ENCODE measurements at places on chromosomes 2 and 18.

DNA sequence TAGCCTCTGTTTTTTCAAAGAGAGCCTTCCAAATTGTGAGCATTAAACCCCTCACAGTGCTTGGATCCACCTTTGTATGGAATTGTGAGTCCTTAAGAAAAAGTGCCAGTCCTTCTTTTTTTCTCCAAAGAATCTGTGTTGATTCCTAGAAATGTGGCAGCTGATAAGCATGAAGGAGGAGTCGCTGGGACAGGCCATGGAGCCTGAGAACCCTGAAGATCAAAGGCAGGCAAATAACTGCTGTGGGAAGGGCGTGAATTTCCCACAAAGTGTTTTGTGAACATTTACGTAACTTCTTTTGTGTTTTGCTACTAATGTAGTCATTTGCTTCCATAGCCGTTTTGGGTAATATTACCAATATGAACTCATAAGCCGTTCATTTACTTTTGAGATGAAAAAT, 27.7 kb upstream of the CHMP1B start:
- DNase-seq = no peak

DNA sequence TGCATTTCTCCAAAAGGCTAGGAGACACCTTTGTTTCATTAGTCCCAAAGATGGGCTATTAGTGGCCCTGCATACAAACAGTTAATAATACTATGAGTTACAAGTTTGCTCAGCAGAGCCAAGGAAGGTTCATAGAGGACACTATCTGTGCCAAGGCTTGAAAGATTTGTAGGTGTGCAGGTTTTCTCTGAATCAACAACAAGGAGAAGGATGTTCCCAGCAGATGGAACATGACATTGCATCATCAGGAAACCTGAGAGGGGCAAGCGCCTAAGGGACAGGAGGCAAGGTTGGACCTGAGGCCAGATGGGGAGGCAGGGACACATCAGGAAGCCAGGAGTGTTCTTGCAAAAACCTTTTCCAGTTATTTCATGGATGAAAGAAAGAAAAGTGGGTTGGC, 35.4 kb upstream of the STK17B start:
- DNase-seq = no peak

GRCh38 chr2:11026286-11026921, 114.7 kb downstream of the KCNF1 start:
- DNase-seq = no peak

DNA sequence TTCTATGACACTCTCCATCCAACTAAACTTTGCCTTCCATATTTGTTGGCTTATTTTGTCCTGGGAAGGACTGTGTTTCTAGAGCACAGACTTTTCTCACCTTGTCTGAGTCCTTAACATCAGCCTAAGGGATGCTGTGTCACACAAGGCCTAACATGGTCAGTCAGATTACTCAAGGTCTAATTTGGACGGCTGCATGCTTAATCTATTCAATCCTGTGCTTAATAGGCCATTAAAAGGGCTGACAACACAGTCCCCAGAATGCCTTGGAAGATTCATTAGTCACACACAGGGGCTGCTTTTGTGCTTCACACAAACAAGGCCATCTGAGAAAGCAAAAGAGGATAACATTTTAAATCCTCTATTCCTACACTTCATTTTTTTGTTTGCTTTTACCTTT, 84.0 kb downstream of the DYNAP start:
- DNase-seq = no peak

GRCh38 chr2:6956566-6956965, 39.4 kb downstream of the RNF144A start:
- DNase-seq = no peak

GRCh38 chr2:238915596-238915995, 67.7 kb downstream of the TWIST2 start:
- DNase-seq = no peak

DNA sequence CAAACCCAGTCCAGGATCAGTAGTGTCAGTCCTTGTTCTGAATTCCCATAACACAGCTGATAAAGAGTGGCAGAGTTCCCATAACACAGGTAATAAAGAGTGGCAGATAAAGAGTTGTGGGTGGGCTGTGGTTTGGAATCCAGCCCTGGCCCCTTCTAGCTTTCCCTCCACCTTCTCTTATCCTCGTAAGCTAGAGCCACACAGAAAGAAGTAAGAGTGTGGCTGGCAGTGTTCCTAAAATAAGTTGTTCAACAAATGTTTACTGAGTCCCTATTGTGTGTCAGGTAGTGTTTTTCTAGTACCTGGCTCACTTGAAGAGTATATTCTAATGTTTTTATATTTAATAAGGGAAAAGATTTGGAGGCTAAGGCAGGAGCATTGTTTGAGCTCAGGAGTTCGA, 65.0 kb upstream of the BCL2L11 start:
- no peak for DNase-seq

- DNase-seq = no peak
Measured at GRCh38 chr2:5021136-5021535, 671.0 kb upstream of the SOX11 start.

DNA sequence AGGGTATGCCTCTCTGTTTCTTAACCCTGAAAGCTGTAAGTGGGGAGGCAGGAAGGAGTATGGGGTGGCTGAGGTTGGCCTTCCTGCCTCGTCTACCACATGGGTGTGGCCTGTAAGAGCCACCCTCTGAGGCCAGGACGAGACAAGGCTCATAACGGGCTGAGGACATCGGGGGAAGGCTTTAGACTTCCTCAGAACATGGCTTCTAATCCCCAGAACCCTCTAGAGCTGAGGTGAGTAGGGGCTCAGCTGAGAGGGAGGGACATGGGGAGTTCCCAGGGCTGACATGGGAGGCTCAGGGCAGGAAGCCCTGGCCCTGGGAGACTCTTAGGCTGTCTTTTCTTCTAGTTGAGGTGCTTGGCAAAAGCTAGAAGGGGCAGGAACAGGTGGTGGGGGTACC, 36.7 kb downstream of the EMX1 start:
- DNase-seq = no peak

DNA sequence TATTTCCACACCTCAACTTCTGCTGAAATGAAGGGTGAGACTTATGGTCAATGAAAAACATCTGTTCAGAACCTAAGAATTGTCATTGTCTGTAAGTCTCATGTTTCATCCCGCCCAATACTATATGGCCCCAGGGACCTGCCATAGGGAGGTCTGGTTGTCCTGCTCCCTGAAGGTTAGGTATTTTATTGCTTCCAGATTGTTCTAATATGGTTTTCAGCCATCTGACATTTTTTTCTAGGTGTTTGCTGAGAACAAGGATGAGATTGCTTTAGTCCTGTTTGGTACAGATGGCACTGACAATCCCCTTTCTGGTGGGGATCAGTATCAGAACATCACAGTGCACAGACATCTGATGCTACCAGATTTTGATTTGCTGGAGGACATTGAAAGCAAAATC, 7.3 kb downstream of the XRCC5 start:
- no peak for DNase-seq

DNA sequence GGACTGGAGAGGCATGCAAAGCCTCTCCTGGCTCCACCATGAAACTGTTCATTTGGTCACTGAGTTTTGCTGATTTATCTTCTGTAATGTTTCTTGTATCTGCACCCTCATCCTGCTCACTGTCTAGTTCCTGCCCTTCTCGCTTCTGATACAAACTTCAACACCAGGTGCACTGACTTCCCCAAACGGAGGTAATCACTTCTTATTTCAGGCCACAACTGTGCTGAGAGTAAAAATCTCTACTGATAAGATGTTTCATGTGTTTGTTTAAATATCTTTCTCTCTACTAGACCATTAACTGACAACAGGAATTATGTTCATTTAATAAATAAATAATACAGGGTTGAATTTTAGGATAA, 10.9 kb upstream of the NT5C1B start:
- no peak for DNase-seq

DNA sequence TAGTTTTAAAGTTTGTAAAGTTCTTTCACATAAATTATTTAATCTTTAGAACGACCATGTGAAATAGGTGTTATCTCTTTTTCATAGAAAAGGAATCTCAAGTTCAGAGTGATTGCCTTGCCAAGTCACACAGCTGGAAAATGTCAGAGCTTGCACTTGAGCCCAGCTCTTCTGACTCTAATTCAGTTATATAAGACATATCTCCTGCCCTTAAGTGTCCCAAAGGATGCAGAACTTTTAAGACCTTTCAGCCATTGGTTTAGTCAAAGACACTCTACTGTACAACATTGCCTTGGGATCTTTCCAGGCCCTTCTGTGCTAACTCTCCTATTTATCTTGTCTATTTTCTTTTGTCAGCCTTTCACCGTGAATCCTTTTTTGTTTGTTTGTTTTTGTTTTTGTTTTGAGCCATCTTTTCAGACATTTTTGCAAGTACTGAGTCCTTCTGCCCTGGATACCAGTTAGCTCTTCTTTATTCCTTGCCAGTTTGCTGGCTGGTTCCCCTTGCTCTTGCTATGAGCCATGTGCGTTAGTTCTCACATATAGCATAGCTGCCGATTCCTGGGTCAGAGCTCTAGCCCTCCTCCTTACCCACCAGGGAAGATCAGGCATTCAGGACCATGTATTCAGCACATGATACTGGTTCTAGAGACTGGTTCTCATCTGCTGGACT, 160.0 kb upstream of the MYO3B start:
- DNase-seq = no peak

- DNase-seq = no peak
Measured at GRCh38 chr2:208172125-208172524, 8.7 kb upstream of the CRYGA start.

DNA sequence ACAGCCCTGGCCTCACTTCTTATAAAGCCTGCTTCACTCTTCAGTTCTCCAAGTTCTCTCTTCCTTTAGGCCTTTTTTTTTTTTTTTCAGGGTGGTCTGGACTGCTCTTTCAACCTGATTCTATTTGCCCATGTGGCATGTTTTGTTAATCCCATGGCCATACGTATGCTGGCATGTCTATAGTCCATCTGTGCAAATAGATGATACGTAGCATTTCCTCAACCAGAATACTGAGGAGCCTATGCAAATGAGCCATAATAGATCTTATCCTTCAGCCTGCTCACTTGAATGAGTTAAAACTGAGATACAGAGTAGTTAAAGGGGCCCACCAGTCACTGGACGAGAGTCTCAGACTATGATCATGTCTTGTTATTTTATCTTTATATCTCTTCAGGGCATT, 265.2 kb upstream of the CXCR4 start:
- no peak for DNase-seq

DNA sequence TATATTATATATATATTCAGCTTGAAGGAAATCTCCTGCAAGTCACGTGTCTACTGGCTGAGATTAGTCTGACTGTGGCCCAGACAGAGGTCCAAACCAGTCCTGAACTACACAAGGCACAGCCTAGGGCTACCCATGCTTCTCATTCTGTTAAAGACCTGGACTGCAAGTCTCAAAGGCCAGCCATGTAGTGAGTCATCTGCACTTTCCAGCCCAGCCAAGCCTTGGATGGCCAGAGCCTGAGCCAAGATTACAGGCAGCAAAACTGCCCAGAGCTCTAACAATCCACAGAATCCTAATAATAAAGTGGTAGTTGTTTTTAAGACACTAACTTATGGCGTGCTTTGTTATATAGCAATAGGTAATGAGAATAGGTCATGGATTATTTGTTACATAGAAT, 259.6 kb downstream of the SS18 start:
- no peak for DNase-seq

- DNase-seq = peak; percentile 69
Measured at GRCh38 chr2:234444893-234445292, 52.0 kb downstream of the ARL4C start.

DNA sequence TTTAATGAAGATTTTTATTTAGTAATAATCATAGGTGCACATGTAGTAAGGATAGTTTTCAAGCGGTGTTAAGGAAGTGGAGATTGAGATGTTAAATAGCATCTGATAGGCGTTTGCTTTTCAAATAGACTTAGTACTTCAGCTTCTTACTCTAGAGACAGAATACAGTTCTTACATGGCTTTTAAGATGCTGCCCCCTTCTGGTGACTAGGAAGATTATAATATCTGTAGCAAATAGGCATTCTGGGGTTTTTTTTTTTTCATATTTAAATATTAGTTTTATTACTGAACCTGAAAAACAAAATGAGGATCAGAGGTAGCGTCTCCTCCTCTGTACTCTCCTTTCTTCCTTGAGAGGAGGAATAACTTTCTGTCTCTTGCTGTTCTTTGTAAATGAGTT, 100.2 kb downstream of the AGAP1 start:
- no peak for DNase-seq

DNA sequence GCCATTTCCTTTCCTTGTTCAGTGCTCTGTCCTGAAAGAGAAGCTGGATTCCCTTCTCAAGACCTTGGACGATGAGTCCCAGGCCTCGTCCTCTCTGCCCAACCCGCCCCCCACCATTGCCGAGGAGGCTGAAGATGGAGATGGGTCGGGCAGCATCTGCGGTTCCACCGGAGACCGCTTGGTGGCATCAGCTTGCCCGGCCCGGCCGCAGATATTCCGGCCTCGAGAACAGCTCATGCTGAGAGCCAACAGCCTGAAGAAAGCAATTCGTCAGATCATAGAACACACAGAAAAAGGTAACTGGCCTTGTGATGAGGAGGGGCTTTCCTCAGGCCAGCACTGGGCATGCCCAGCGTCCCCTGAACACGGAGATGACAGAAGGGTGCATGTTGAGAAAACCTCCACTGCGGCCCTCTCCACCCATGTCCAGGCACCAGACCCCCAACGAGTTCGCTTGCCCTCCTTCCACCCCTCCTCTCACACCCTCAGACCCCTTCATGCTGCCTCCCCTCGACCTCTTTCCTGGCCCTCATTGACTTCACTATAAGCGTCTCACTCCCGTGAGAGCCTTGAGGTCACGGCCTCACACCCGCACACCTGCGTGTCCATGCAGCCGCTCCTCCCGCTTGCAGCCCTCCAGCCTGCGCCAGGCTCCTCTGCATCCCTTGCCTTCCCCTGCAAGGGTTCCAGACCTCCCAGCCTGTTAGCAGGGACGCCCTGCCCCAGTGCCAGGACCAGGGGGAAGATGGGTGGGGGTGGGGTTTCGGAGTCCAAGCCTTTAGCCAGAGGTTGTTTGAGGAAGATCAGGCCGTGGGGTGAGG, 95.0 kb downstream of the DGKD start:
- DNase-seq = no peak

DNA sequence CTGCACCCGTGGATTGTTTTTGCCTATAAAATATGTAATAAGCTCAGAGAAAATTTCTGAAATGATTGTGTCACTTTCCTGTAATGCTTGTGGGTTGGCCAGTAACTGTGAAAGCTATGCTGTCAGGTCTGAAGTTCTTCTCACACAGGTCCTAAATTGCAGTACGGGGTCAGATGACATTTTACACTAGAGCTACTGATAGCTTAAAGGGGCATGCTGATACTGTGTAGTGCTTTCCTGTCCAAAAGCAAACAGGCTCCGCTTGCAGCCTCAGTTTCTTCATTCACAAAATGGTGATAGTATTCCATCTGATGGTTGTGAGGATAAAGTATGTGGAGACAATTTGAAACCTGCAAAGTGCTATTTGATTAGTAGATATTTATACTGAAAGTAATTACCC, 7.6 kb upstream of the FARSB start:
- DNase-seq = no peak

- no peak for DNase-seq
Measured at GRCh38 chr2:191908874-191909273, 62.0 kb upstream of the CAVIN2 start.

- no peak for DNase-seq
Measured at GRCh38 chr18:991441-991840, 86.8 kb downstream of the ADCYAP1 start.
